ENCODE measurements at places on chromosomes 5 and 9.

- DNase-seq = no peak
These were observed 32.0 kb upstream of the SPTLC1 start for GRCh38 chr9:92147030-92147851.

DNA sequence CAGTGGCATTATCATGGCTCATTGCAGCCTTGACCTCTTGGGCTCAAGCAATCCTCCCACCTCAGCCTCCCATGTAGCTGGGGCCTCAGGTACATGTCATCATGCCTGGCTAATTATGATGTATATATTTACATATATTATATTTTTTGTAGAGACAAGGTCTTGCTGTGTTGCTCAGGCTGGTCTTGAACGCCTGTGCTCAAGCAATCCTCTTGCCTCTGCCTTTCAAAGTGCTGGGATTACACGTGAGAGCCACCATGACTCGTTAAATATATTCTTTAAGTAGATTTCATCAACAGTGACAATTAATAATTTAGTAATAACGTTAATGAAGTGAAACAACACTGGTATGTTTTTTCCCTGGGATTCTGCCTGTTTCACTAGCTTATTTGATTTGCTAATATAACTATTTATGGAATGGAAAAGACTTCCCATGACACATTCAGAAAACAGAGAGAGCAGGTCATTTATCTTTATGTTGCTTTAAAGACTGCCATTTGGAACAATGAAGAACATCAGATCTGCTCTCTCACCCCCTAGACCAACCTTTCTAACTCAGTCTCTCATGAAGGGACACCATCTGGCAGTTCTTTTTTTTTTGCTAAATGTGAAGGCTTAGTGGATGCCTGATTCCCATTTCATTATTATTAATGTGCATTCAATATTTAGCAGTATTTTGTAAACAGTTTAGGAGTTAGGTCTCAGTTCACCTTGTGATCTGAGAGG lies 295.6 kb downstream of the KIF4B start:
- DNase-seq = no peak

GRCh38 chr9:91681461-91682305 lies 258.1 kb upstream of the NFIL3 start:
- peak; percentile 91 for DNase-seq

GRCh38 chr5:43171926-43172325 lies 20.1 kb upstream of the NIM1K start:
- DNase-seq = no peak

GRCh38 chr5:154603953-154604679 lies 126.1 kb upstream of the HAND1 start:
- no peak for DNase-seq

DNA sequence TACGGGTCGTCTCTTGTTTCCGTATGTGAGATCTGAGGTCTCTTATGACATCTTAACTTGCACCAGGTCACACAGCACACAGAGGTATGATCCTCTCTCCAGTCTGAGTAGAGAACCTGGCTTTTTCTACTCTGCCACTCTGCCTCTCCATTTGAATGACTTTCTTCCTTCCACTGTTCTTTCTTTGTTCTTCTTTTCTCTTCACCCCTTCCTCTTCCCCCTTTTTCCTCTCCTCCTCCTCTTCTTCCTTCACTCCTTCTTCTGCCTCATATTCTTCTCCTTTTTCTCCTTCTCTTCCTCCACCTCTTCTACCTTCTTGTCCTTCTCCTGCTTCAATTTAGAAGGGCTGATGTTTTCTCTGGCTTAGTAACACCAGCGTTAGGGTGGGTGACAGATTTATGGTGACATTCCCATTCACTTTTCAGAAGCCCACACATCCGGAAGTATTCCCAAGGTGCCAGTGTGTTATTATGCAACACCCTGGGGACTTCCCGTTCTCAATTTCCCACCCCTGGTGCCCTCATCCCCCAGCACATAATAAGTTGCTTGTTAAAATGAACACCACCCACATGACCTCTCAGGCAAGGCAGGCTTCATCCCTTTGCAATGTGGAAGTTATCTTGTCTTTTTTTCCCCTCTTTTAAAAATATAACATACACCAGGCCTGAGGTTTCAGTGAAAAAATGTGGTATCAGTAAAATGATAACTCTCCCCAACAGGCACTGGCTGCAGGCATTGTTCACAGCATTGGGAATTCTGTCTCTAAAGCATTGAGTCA lies 122.0 kb downstream of the PAPPA start:
- DNase-seq = no peak

DNA sequence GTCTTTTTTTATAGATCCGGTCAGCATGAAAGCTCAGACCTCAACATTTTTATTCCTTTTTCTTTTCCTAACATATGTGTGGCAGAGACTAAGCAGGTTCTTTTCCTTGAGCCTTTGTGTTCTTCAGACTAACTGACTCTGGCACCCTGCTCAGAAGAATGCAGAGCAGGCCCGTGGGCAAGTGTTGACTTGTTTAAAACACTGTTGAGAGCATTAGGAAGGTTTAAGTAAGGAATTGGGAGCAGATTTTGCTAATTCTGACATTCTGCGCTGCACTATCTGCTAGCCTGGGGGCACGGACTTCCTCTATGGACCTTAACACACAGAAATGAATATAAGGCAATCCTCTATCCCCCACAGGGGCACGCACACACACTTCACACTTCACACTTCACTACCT lies 182.5 kb upstream of the PIK3R1 start:
- DNase-seq = no peak

DNA sequence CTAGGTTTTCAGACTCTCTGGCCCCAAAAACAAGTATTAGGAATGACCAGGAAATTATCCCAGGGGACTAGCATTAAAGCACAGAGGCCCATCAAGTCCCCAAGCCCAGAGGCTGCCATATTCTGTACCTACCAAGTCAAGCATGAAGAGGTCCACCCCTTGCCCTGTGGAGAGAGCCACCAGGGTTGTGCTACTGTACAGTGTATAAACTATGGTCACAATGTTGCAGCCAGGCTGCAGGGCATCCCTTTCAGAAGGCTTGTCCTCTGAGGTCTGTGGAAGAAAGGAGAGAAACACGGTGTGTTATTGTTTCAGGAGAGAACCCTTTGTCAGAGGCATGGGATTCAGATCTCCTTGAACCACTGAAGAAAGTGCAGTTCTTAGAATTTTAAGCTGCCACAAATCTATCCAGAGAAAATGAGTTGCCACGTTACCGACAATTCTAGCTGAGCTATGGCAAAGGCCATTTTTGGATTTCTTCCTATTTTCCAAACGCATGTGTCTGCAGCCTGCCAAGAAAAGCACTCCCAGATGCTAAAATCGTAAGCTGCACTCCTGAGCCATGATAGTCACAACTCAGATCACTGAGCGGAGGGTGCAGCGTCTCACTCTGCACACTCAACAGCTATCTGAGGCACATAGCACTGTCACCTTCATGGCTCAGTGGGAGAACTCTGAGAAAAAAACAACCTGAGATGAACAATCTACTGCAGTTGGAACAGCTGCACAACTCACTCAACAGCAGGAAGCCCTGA lies 45.5 kb upstream of the SPATA31E1 start:
- DNase-seq = no peak

DNA sequence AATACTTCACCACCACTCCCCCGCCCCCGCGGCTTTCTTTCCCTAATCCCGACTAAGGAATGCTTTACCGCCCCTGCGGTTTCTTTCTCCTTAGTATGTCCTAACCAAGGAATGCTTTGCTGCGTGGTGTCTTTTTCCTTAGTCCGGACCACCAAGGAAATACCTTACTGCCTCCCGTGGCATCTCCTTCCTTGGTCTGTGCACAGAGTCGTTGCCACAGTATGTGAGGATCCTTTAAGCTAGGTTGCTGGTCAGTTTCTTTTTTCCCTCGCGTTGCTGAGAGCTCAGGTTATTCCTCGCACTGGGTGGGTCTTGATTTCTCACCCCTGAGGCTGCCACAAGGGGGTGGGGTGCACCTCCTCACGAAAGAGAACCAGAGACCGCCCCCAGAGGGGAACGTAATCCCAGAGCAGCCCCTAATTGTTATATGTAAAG lies 309.4 kb downstream of the NR3C1 start:
- DNase-seq = no peak

DNA sequence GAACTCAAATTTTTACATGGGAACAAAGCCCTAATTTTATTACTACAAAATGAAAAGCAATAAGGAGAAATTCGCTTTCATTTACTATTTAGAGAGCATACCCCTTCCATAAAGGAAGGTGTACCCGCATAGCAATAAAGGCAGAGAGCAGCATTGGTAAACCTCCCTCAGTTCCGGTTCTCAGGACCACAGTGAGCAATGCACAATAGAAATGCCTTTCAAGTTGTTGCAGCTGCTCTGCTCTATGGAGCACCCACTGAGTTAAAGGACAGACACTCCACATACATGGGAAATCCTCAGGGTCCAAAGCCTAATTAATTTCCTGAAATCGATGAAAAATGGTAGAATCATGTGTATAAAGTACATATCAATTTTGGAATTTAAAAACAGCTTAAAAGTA lies 89.9 kb upstream of the MPDZ start:
- no peak for DNase-seq

DNA sequence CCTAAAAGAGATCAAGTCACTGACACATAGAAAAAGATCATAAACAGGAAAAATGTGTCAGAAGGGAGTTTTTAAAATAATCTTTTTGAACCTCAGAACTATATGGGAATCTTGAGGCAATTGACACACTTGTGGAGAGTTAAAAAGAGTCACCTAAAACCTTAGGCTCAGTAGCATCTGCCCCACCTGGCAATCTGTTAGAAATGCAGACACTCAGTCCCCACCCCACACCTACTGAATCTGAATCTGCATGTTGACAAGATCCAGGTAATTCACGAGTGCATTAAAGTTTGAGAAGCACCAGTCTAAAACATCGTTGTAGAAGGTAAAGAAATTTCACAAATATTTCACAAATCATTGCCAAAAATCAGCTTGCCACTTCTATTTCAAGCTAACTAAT lies 388.3 kb downstream of the NR2F1-AS1 start:
- DNase-seq = no peak

DNA sequence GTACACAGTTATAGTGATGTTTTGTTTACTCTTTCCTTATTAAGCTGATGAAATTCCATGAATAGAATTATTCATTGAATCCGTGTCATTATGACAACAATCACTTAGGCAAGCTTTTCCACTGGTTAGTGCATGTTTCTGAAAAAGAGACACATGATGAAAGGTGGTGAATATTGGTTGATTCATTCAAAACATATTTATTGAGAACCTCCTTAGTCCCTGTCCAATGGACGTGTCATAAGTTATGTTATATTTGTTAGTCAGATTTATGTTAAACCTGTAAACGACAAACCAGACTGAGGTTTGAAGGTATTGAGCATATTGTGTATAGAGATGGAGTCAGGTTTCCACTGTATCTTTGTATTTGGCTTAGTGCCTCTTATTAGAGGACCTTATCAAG lies 1888.9 kb upstream of the CDH6 start:
- no peak for DNase-seq

DNA sequence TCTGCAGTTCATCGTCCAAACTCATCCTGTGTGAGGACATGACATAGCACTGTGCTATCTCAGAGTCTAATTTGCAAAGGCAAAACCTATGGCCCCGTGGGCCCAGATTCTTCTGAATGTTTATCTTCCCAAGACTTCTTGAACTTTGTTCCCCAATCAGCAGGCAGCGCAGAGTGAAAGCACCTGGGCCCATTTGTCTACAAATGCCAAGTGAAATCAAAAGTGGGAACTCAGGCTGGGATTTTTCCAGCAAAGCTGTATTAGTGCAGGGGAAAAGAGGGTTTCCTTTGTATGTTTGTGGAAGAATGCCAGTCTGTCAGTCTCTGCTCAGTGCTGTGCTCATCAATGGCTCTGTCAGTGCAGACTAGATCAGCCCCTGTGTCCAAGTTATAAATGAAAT lies 55.8 kb downstream of the FOXD1 start:
- no peak for DNase-seq

DNA sequence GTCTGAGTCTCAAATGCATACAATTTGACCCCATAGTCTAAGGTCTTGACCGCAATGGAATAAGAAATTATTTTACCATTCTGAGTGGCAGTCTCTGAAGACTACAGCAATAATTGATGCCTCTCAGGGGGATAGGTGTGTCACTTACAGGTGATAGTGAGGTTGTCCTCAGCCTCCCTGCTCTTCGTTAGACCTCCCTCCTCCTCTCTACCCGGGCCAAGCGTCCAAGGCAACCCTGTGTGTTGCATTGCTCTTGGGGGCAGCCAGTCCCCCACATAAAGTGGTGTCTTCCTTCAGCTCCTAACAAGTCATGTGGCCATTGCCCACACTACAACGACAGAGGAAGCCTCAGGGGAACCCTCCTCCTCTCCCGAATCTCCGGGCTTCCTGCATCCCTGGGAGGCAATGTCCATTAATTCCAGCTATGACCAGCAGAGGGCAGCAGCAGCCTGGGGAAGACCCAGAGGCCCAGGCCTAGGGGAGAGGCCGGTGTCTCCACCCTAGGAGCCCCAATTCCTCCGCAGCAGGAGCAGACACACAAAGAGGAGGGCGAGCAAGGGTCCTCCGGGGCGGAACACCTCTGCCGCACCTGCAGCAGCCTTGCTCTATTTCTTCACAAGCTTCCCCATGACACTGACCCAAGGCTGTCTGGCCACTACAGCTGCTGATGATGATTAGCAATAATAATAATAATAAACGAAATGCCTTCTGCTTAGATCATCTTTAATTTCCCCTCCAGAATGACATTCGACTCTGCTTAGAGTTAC lies 134.8 kb downstream of the KCNIP1 start:
- DNase-seq = peak; percentile 64

GRCh38 chr9:76987594-76988200 lies 31.8 kb upstream of the FOXB2 start:
- no peak for DNase-seq

DNA sequence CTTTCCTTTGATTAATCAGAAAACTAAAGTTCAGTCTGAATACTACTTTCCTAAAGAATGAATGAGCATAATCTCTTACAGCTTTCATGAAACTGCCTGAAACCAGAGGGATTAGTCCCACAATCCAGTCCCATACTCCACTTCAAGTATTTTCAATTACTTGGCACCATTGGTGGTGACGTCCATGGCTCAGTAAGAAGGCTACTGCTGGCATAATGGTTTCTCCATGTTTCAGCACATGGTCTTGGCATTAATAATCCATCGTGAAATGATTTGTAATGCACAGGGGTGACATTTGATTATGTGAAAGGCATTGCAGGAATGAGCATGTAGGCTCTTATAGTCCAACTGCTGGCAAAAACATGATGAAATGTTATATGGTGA lies 23.4 kb downstream of the LIX1 start:
- DNase-seq = no peak

DNA sequence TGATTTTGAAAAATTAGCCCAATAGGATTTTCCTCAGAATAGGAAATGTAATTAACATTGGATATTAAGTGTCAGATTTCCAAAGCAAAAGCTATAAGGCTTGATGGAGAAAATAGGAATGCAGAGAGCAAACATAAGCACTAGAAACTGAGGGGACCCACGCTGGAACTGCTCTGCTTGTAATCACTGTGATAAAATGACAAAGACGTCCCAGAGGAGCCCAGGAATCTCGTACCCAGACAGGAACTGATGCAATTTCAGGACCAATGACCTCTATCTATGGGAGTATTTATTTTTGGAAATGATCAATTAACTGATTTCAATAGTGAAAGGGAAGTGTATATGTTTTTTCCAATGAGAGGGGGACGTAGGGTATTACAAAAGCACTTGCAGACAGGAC lies 714.5 kb upstream of the WWC1 start:
- DNase-seq = no peak

All from D721Med (cell line).